ENCODE measurements at places on chromosomes 6 and 20.

- no peak for DNase-seq
These were observed 670.9 kb downstream of the HTR1B start for GRCh38 chr6:76792394-76792793.

GRCh38 chr6:63807056-63807455 lies 171.5 kb downstream of the PHF3 start:
- DNase-seq: no peak

- no peak for DNase-seq
These were observed 122.2 kb downstream of the UNC5CL start for GRCh38 chr6:40916845-40917244.

DNA sequence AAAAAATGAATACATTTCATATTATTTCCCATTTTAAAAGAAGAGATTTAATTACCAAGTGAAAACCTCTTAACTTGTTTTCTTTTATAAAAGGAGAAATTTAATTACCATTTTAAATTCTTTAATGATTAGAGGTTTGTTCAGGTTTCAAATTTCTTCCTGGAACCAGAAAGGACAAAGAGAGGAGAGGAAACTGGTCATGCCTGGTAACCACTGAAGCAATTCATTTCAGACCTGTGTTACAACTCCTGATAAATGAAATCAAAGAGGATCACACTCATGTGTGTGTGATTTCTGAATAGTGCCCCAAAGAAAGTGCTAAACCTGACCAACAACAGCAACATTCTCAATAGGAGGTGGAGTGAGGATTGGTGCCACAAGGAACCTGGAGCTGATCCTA lies 12.6 kb upstream of the SLPI start:
- no peak for DNase-seq

GRCh38 chr20:45020236-45020886 lies 54.0 kb downstream of the STK4 start:
- DNase-seq: no peak

DNA sequence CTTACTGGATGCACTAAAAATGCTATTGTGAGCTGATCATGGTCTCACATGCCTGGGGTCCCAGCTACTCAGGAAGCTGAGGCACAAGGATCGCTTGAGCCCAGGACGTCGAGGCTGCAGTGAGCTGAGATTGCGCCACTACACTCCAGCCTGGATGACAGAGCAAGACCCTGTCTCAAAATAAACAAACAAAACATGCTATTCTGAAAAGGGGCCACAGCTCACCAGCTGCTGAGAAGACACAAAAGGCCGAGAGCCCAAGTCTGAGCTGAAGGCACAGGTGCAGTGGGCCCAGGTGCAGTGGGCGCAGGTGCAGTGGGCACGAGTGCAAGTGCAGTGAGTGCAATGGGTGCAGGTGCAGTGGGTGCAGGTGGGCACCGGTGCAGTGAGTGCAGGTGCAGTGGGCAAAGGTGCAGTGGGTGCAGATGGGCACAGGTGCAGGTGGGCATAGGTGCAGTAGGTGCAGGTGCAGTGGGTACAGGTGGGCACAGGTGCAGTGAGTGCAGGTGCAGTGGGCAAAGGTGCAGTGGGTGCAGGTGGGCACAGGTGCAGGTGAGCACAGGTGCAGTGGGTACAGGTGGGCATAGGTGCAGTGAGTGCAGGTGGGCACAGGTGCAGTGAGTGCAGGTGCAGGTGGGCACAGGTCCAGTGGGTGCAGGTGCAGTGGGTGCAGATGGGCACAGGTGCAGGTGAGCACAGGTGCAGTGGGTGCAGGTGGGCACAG lies 16.0 kb downstream of the ZBTB46 start:
- DNase-seq: no peak

GRCh38 chr20:1842281-1842680 lies 52.9 kb upstream of the SIRPA start:
- no peak for DNase-seq

DNA sequence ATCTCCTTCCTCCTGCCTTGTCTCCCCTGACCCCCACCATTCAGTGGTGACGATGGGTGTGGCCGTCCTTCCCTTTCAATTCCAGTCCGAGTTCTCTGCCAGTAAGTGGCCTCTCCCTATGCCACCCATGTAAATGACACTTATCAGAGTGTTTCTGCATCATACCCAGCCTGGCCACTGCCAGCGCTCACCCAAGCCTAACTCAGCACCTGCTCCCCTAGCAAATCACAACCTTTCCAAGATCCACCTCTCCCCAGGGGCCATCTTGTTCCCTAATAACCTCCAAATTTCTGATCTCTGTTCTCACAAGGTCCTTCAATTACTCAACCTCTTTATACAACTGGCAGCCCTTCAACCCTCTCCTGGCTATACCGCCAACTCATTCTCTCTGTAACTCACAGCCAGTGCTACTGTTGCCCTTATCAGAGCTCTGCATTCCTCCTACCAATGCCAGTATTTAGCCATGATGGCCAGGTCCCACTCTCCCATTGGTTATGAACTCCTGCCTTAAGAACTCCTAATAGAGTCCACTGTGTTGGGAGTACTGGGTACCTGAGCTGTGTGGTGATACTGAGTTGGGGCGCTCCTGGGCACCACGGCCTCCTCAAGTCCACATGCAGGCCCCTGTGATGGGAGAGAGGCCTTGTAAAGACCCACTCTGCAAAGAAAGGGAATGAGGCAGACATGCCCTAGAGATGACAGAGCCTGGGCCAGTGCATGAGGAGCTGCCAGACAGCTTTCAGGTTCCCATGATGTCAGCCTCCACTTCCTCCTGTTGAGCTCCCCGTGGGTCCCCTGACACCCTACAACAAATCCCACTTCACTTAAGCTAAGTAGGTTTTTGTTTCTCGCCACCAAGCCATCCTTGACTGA lies 187.4 kb upstream of the RREB1 start:
- no peak for DNase-seq

GRCh38 chr6:21914121-21914973 lies 320.8 kb downstream of the SOX4 start:
- DNase-seq: no peak

- DNase-seq: no peak
These were observed 24.9 kb upstream of the PI16 start for GRCh38 chr6:36929607-36930006.

DNA sequence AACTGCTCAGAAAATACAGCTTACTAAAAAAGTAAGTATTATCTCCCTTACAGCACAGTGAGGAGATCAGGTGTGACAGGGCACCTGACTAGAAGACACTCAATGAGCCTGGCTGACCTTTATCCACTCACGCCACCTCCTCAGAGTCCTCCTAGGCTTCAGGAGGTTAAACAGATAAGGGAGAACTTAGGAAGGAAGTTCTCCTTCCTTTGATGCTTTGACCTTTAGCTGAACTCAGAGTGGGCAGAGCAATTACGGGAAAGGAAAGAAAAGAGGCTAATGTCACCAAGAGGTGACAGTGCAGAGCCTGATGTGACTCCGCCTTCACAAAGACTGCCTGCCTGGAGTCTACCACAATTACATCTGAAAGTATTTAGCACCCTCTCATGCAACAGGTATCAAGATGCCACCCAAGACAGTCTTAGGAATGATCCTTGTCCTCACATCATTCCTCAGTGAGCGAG lies 36.7 kb downstream of the MAN1A1 start:
- no peak for DNase-seq

DNA sequence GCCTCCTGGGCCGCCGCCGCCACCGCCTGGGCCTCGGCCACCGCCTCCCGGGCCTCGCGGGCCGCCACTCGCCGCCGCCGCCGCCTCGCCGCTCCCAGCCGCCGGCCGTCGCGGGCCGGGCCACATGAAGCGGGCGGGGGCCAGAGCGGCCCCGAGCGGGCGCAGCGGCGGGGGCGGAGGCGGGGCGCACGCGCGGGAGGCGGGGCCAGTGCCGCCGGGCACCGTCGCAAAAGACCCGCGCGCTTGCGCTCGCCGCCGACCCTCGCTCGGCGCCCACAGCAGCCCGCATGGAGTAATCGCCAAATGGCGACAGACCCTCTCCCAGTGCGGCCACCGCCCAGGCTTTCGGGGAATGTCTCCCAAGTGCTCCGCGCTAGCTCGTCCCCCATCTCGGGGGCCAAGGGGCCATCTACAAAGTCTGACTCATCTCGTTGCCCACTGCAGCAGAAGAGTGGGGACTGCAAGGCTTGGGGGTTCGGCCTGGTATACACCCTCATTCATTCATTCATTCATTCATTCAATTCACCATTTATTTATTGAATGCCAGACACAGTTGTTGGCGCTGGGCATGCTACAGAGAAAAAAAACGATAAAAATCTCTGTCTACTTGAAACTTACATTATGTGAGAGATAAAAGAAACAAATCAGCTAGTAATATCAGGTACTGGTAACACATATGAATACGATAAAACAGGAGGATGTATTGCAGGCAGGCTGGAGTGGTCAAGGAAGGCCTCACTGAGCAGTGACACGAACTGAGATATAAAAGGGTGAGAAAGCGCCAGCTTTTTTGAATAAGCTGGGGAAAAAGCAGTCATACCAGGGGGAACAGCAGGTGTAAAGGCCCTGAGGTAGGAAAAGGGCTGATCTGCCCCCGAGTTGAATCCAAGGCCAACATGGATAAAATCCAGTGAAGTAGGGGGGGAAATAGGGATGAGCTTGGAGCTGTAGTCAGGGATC lies at the start of gene B4GALT5:
Gene B4GALT5 (minus strand): TSS at position 126 of the 960 bp plus-strand sequence. CDS start 188 bp downstream, outside the sequence.
- peak; percentile 55 for DNase-seq

GRCh38 chr6:168109171-168109570 lies 30.2 kb upstream of the FRMD1 start:
- no peak for DNase-seq

GRCh38 chr6:133553652-133554051 lies 312.5 kb downstream of the EYA4 start:
- no peak for DNase-seq

GRCh38 chr6:701700-702479 lies 9.0 kb upstream of the EXOC2 start:
- no peak for DNase-seq

- DNase-seq: no peak
These were observed 25.3 kb downstream of the ZNF217 start for GRCh38 chr20:53568351-53568750.

DNA sequence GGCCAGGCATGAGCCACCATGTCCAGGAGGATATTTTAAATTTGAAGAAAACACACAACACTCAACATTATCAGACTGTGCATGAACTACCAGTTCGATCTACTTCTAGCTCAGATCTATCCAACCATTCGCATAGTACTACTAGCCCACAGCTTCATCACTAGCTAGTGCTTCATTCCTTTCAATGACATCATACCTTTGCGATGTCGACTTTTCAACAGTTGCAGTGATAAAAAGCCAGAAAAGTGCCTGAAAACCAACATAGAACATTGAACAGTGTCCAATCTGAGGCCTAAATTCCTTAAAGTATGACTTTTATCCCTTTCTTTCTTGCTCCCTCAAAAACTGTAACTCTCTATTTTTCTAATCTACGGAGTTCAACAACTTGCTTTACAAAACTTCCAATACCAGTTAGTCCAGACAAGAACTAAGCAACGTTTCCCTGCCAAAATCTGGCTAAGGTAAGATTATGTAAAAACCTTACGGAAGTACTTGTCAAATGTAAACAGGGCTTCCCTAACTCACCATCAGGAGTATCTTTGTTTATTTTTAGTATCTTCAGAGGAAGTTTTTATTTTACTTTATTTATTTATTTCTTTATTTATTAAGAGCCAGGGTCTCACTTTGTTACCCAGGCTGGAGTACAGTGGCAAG lies 434.0 kb upstream of the JARID2 start:
- no peak for DNase-seq

- DNase-seq: no peak
These were observed 8.9 kb upstream of the ERVFRD-1 start for GRCh38 chr6:11120271-11121005.

DNA sequence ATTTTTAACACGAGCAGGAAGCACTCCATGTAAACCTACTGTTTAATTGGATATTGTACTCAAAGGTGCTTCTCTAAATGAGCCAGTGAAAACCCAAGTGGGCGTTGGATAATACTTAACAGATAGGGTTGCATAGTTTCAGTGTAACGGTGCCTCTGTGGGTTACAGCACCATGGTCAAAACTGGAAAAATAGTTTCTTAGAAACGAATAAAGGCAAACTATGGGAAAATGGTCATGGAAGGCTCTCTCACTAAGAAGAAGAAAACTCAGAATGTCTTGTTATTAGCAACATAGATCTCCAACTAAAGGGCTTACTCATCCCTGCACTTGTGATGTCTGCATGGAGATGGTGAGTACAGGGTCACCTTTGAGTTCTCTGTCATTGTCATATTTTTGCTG lies 59.1 kb upstream of the NEDD9 start:
- DNase-seq: no peak

DNA sequence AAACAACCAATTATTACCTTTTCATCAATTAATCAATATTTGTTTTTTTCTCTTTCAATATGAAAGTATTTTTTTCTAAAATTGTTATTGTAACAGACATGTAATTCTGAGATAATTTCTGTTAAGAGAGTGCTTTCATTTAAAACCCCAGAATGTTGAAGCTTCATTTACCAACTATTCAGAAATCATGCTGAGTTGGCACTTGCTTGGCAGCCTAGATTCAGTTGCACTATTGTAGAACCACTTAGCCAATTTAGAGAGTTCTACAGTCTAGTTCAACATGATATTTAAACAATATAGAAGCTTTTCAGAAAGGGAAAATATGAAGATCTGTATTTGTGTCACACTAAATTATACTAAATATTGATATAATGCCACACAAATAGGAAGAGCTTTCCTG lies 56.1 kb upstream of the NKAIN2 start:
- DNase-seq: no peak

DNA sequence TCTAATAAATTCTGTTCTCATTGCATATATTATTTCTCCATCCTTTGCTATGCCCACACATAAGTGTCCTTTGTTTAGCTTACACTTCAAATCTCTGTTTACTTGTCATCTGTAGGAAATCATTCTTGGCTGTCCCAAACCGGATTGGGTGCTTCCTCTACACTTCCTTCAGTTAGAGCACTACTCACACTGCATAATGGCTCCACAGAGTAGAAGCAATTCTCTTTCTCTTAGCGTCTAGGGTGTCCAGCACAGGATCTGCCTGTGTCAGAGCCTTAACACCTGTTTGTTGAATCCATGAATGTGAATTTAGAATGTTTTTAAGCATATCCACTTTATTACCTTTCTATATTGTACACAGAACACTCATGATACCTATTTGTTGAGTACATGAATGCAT lies 87.0 kb upstream of the BMP2 start:
- DNase-seq: no peak

DNA sequence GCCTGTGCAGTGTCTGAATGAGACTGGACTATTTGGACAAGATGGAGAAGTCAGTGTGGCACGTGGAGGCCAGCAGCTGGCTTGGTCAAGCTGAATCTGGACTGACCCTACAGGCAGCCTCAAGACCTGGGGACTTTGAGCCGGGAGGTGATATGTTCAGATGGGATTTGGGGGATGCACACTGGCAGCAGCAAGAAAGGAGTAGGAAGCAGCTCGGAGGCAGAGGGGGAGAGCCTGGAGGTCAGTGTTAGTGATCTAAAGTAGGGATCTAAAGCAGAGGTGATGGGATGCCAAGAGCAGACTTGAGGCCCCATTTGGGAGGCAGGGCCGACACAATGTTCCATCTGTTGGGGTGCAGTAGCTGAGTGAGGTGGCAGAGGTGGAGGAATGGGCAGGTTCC lies 2.8 kb downstream of the MAPK13 start:
- DNase-seq: no peak

DNA sequence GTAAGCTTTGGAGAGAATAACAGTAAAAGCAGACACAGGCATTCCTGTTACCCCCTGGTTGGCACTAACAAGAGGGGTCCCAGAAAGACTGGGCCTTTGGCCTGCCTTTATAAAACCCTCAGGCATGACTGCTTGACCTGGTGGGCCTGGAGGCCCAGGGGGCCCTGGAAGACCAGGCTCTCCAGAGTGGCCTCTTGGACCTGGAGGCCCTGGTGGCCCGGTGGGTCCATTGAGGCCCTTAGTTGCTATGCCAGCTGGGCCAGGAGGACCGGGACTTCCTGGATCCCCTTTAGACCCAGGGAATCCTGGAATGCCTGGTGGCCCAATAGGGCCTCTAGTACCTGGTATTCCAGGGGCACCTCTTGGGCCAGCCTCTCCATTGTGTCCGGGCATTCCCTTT lies 5.5 kb downstream of the COL10A1 start:
- no peak for DNase-seq
